Thymus (tissue), 14 donors: ENCODE measurements at places on chromosomes 7 and 10. TPM values are rescaled to one million over a fixed set of nuclear protein-coding genes. Genes with fewer than 3 reads are reported as not detected.

- no peaks in the 10 kb centered on the region for H3K36me3 ChIP-seq
- H3K4me1 ChIP-seq, result no peaks in the 10 kb centered on the region
- no peak overlapping the region for H3K27ac ChIP-seq
- H3K4me3 ChIP-seq, result no peak overlapping the region
These were observed 130.5 kb downstream of the ADCY1 start for GRCh38 chr7:45704683-45705016.

- no peak overlapping the region for H3K4me3 ChIP-seq
- H3K36me3 ChIP-seq, result no peaks in the 10 kb centered on the region
- no peaks in the 10 kb centered on the region for H3K27me3 ChIP-seq
- no peak for DNase-seq
- no peaks in the 10 kb centered on the region for H3K4me1 ChIP-seq
These were observed 79.9 kb downstream of the ARHGAP21 start for GRCh38 chr10:24643679-24644209.

- peaks cover 45% of the 10 kb centered on the region for H3K36me3 ChIP-seq
- no peak overlapping the region for H3K4me3 ChIP-seq
- no peak overlapping the region for H3K27ac ChIP-seq
- H3K27me3 ChIP-seq, result no peaks in the 10 kb centered on the region
These were observed 22.6 kb downstream of the WNT8B start for GRCh38 chr10:100485366-100485765.

DNA sequence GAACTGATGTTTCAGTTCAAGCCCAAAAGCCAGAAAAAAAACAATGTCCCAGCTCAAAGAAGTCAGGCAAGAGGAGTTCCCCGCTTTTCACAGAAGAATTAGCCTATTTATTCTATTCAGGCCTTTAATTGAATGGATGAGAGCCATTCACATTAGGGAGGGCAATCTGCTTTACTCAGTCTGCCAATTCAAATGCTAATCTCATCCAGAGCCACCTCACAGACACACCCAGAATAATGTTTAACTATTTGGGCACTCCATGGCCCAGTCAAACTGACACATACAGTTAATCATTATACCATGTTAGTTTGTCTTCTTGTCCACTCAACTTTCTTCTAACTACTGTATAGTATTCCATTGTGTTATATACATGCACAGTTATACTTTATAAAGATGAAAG lies 2.6 kb upstream of the NPSR1 start:
- no peak overlapping the region for H3K27ac ChIP-seq
- no peak overlapping the region for H3K4me3 ChIP-seq
- no peak for DNase-seq
- no peaks in the 10 kb centered on the region for H3K27me3 ChIP-seq

DNA sequence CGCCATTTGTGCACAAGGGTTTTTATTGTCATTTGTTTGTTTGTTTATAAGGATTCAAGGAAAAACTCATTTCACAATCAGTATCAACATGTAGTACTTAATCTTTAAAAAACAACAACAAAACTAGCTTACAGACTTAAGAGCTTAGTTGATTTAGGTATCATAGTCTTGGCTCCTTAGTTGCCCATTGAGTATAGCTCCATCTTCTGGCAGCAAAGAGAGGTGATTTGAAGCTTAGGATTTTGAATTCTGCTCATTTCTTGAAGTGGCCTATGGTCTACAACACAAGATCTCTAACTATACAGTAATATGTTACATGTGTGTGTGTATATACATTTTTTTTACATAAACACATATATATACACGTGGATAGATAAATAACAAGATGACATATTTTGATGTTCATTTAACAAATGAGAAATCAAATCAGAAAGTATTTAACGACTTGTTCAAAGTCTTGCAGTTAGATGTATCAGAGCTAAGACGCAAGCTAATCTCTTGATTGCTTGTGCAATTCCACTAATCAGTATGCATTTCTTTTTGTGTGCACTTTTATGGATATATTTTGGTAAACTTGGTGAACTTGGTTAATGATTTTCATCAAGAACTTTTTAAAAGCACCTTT lies 307.3 kb downstream of the CAMK1D start:
- peaks cover 6% of the 10 kb centered on the region for H3K36me3 ChIP-seq
- no peak overlapping the region for H3K4me3 ChIP-seq
- H3K27ac ChIP-seq, result no peak overlapping the region
- no peaks in the 10 kb centered on the region for H3K27me3 ChIP-seq
- H3K4me1 ChIP-seq, result peaks cover 6% of the 10 kb centered on the region

DNA sequence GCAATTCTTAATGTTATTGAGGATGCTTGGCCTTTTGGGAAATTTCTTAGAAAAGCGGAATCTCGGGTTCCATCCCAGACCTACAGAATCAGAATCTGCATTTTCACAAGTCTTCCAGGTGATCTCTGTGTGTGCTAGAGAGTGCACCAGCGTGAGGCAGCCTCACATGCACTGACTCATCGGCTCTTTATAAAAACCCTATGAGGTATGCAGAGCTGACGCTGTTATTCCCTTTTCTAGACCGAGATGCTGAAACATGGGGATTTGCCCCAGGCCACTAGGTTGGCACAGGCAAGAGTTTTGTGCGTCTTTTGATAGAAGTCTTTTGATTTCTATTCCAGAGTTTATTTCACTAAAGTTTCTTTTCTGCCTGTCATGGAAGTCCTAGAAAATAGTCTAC lies 61.2 kb downstream of the CDCA7L start:
- H3K36me3 ChIP-seq, result no peaks in the 10 kb centered on the region
- no peak overlapping the region for H3K27ac ChIP-seq
- H3K4me1 ChIP-seq, result no peaks in the 10 kb centered on the region
- no peaks in the 10 kb centered on the region for H3K27me3 ChIP-seq

UNC5B gene
- total RNA-seq, result 4.2 TPM

SCART1 gene
- total RNA-seq, result 0.94 TPM

CYP2E1 gene
- total RNA-seq, result 3.4 TPM

GPNMB gene
- 63.4 TPM for total RNA-seq

CELF2 gene
- 42.4 TPM for total RNA-seq

ATOH7 gene
- total RNA-seq, result 0.05 TPM
